ENCODE measurements at places on chromosomes 1 and 21.
A peak's percentile ranks its signal among the peaks of the same experiment; 100 is the strongest.

DNA sequence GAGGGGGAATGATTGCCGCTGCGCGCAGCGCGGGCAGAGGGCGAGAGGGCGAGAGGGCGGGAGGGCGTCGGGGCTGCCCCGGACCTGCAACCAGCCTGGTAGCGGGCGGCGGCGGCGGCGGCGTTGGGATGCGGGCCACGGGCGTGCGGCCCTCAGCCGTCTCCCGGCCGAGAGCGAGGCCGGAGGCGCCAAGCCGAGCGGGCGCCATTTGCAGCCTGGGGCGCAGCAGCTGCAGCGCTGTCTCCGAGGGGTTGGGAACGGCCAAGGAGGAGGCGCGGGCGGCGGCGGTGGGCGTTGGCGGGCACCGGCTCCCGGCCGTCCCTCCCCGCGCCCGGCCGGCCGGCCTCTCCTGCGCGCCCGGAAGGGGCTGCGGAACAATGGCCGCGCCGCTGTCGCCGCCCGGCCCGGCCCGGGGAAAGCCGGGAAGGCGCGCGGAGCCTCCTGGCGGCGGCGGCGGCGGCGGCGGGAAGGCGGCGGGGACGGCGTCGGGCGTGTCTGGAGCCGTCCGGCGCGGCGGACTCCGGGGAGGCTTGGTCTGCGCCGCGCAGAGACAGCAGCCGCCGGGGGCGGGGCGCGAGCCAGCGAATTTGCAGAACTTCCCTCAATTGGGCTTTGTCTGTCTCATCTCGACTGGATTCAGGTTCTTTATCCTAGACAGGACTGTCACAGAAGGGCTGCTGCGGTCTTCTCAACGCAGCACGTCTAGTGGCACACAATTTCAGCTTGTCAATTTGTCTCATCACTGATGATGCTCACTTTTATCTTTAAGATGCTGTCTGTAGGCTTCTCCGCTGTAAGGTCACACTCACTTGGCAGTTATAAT lies 35.7 kb downstream of the ZBTB8B start:
- DNase-seq: peak; percentile 38

- no peak for DNase-seq
Measured at GRCh38 chr1:110408488-110408887, 994 bp upstream of the LAMTOR5 start.

DNA sequence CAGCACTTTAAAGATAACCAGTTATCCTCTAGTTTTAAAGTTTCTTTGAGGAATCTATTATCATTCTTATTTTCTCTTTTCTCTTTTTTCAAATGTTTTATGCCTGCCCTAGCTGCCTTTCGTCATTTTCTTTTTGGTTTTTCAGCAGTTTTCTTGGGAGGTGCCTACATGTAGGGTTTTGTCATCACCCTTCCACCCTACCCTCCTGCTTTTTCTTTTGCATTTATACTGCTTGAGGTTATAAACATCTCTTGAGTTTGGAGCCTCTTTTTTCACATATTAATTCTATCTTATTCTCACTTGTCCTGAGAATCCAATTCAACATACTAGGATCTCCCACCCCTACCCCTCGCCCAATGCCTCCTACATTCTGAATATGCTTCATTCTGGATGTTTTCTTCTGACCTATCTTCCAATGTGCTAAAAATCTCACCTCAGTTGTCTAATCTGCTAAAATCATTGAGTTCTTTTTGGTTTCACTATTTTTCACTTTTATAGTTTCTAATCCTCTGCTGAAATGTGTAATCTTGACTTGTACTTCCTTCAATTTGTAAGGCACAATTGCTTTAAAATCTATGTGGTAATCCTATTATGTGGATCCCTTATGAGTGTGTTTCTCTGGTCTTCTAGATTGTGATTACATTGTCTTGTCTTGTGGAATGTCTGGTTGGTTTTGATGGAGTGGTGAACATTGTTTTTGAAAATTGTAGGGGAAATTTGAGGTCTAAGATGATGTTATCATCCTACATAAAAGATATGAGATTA lies 38.7 kb downstream of the MIA3 start:
- DNase-seq: no peak

GRCh38 chr1:121546830-121547591 lies 362.2 kb downstream of the SRGAP2C start:
- no peak for DNase-seq

GRCh38 chr1:27872059-27872801 lies at the start of gene THEMIS2:
Gene THEMIS2 (plus strand): TSS chr1:27872544. CDS start chr1:27872572, 28 bp downstream.
- peak; percentile 46 for DNase-seq
